Kasumi-1 (cell line): ENCODE measurements at places on chromosomes 3 and 15.

- no peak for DNase-seq
Measured at GRCh38 chr15:67340630-67341029, 86.0 kb downstream of the IQCH start.

DNA sequence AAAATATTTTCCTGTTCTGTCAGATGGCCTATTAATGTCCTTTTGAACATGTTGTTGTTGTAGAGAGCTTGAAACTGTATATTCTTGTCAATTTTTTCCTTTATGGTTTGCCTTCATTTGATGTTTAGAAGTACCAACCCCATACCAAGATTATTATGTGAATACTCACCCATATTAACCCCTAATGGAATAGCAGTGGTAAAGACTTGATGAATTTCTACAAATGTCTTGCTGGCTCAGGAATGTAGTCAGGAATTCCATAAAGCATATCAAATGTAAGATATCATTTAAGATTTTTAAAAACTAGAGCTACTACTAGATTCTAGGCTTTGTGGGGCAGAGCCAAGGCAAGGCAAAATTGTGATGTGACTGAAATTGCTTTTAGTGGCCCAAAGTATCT is 30.0 kb downstream of the MYO5A start:
- DNase-seq, result no peak

GRCh38 chr3:87318617-87319021 is 42.2 kb upstream of the POU1F1 start:
- DNase-seq, result no peak

DNA sequence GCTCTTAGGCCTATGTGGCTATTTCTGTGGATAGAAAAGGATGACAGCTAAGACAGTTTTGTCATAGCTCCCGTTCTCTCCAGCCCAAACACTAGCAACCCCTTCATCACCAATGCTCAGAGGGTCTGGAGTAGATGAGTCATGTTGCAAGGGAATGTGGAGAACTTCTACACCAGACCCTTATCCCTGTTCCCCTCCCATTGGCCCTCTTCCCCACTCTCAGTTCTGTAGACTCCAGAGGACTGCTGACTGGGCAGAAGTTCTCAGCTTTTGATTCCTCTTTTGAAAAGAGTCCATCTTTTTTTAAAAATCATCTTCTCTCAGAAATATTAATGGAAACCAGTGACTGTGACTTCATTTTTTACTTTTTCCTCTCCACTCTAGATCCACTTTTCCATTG is 2.4 kb upstream of the MYZAP start:
- no peak for DNase-seq

DNA sequence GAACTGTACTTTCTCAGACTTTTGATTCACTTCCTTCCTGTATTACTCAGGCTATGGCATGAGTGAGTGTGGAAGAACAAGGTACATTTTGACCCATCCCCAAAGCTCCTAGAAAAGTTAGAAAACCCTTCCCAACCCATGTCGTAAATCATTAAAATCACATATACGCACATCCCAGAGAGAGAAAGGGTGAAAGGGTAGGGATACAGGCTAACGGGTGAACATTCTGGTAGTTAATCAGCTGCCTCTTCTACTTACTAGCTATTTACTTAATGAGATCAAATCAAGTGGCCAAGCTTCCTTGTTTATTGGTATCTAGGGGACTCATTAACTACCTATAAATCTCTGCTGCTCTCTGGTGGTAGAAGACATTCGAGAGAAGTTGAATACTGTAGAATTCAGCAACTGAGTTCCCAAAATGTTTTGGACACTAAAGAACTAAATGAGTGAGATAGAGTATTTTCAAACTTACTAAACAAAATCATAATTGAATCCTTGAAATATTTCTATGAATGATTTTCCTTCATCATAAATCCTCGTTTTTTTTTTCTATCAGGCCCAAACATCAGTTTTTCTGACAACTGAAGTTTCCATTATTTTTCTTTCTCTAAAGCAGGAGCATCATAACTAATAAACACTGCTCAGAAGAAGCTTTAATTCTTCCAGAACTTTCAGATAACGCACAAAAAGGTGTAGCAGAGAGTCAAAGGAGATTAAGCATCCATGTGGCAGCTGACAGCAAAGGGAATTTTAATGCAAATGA is 124.2 kb downstream of the IMPG2 start:
- peak; percentile 26 for DNase-seq

DNA sequence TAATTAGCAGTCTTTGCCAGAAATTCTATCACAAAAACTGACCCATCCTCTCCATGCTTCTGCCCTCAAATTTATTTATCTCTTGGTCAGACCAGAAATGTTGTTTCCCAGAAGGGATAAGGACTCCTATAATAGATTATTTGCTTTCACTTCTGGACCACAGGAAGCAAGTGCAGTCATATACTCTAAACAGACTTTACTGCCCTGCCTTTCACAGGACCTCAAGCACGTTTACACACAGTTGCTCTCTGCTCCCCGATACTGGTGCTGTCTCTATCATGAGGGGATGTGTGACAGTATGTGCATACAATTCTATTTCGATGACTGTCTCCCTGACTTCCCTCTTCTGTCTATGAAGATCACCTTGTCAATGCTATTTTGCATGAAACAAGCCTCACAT is 205.5 kb upstream of the TGFBR2 start:
- no peak for DNase-seq

DNA sequence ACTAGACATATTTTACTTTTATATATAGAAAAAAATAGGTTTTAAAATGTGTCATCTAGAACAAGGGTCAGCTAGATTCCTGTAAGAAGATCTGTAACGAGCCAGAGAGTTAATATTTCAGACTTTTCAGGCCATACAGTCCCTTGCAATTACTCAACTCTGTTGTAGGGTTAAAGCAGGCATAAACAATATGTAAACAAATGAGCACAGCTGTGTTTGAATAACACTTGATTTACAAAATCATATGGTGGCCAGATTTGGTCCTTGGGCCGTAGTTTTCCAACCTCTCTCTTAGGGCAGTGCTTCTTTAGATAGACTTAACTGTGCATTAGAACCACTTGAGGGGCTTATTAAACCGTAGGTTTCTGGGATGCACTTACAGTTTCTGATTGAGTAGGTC is 19.6 kb downstream of the LRRC57 start:
- DNase-seq, result no peak

DNA sequence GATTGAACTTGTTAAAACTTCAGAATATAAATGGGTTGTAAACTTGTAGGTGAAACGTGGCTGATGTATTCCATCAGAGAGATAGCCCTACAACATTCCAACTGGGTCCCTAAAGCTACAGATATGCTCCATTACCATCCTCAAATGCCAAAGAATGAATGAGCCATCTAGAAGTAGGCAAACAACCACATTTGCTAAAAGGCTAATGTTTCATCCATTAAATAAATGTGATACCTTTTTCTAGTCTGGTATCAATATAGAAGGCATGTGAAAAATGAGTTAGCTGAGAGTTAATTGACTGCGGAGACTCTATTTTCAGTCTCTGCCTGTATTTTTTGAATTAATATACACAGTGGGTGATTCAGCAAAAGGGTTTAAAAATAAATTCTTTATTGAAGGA is 203.8 kb downstream of the RBMS3 start:
- DNase-seq, result no peak

- no peak for DNase-seq
Measured at GRCh38 chr15:98187549-98187948, 227.0 kb downstream of the ARRDC4 start.

DNA sequence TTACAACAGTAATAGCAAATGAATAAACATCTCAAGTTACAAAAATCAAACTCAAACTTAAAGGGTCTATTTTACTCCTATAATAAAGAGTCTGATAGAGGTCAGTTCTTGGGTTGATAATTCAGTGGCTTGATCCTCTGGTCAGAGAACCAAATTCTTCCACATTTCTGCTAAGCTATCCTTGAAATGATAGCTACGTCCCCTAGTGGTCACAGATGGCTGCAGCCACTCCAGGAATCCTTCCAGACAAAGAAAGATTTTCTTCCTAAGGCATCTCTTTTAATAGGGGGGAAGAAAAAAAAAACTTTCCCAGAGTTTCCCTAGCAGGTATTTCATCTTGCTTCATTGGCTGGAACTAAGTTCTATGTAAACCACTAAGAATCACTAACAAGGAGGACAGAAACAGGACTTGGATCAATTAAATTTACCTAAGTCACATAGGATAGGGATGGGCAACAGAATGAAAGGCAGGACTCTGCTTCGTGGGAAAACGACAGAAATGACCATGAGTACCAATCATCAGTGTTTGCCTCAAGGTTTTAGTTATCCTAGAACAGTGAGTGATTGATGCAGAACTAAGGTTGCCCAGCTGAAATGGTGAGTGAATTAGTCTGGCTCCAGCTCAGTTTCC is 160.7 kb downstream of the STAC start:
- peak; percentile 43 for DNase-seq

DNA sequence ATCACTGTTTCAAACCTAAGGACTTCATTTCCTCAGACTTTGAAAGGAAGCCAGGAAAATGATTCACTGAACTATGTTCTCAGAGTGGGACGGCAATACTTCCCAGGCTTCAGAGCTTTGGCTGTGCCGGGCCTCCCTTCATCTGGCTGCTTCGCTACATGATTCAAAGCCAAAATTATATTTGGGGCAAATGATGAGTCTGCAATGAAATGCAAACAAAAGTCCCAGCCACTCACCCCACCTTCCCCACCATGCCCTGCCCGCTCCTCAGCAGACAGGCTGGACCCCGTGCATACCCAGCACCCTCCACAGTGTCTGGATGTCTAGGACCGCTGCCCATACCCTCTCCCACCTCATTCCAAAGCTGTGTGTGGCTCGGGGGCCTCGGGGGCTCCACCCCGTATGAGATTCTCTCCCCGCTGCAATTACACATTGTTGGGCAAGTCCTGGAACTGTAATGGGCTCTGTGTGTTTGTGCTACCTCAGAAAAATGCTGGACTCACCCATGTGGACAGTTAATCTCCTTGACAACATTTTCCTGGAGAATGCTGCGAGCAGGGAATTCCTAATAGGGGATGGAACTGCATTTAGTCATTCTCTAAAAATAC is 32.2 kb downstream of the ATP10A start:
- DNase-seq, result no peak

DNA sequence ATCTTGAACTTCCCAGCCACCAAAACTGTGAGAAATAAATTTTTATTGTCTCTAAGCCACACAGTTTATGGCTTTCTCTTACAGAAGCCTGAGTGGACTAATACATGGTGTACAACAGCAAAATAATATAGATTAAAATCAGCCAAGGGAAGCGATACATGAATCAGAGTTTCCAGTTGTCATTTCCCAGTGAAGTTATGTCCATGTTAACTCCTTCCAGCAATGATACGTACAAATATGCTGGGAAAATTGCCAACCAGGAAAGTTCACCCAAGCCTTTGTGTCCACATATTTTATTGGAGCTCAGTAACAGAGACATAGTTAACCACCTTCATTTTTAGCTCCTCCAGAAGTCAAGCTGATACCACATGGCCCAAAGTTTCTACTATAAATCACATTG is 280.9 kb upstream of the KCNMB2 start:
- DNase-seq, result no peak

DNA sequence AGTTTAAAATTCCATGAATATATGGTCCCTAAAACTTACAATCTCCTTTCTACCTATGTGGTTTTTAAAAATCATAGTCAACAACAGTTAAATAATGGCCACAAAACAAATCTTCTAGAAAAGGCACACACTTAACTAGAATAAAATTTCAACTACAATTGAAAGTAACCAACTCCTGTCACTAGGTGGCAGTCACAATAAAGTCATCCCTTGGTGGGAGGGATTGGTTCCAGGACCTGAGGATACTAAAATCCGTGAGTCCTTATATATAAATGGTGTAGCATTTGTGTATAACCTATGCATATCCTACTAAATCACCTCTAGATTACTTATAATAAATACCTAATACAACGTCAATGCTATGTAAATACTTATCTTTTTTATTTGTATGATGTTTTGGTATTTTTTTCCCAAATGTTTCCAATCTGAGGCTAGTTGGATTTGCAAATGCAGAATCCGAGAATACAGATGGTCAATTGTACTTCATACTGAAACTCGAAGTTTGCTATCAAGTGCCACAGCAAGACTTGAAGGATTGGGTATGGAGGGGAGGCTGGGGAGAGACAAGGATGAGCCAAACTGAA is 172.6 kb downstream of the FMN1 start:
- peak; percentile 38 for DNase-seq

DNA sequence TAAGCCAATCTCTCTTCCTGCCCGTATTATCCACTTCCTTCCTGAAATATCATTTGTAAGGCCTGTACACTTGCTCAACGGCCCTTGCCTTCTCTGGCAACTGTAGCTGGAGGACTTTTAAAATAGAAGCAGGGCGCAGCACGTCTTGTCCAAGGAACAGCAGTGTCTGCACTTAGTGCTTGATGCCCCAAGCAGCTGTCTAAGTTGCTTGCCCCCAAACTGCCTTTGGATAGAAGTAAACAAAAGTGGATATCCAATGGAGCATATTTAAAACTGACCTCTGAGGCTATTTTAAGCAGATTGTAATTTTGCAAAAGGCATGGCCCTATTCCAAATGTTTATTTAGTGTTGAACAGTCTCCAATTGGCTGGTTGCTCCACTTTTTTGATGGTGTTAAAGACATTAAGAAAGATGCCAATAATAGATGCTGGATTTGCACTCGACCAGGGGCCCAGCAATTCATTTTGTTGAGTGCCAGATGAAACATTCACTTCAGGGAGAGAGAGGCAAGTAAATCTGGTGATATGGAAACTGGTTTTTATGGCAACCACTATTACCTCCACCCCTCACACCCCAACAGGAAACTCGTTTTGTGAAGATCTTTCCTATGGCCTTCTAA is 526.8 kb upstream of the TBL1XR1 start:
- DNase-seq, result peak; percentile 98

- no peak for DNase-seq
Measured at GRCh38 chr15:41161336-41161735, 45.3 kb upstream of the INO80 start.

DNA sequence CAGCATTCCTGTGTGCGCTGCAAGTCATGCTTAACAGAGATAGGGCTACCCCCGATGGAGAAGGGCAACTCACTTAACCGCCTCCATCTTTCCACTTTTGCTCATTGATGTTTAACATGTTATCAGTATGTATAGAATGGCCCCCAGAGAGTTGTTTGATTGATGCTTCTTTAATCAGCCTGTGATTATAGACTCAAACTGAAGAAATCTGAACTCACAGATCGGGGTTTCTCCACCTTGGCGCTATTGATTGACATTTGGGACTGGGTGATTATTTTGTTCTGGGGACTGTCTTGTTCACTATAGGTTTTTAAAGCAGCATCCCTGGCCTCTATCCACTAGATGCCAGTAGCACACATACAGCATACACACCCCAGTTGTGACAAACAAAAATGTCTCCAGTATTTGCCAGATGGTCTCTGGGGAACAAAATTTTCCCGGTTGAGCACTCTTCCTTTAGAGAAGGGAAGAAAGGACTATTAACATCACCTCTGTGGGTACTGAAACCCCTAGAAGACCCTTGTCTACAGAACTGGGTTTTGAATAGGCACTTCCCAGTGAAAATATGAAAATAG is 54.4 kb downstream of the LARS2 start:
- DNase-seq, result no peak

DNA sequence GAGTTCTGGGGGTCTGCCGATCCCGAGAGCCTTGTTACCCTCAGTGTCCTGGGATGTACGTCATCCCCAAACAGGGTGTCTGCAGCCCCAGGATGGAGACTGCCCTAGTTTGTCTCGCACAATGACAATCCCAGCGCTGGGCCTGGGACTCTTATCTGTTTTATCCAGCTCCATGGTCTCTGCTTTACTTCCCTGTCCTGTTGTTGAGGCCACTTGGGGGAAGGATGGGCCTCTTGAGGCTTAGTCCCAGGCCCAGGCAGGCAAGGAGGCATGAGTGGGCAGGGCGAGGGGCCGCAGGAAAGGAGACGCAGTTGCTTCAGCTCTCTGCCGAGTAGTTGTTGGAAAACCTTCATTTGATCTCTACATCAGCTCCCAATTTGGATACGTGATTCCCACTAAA is 17.4 kb downstream of the SMAD6 start:
- no peak for DNase-seq
